ENCODE measurements at places on chromosomes 6 and 20.

DNA sequence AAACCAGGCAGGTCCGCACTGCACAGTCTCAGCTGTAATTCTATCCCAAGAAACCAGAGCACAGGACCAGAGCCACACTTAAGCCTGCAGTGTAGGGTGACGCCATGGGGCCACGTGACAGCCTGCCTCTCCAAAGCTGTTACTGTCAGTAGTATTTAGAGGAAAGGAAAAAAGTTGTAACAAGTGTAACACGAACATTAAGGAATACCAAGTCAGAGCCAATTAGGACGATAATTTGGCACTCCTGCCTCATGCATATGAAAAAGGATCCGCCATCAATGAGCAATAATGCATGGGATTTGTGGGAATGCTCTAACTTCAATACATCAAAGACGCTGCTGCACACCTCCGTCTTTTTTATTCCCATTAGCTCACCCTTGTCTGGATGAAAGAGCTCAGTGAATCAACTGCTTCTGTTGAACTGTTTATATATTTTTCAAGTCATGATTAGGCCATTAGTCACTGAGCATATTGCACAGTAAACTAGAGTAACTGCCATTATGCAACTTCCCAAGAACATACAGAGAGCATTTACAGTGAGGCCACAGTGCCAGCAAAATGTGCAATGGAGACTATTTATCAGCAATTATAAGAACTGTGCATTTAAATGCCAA is 79.9 kb downstream of the ATXN1 start:
- peak; percentile 13 for DNase-seq

- no peak for DNase-seq
Observed at GRCh38 chr20:45119556-45120266, 4.6 kb downstream of the WFDC12 start.

DNA sequence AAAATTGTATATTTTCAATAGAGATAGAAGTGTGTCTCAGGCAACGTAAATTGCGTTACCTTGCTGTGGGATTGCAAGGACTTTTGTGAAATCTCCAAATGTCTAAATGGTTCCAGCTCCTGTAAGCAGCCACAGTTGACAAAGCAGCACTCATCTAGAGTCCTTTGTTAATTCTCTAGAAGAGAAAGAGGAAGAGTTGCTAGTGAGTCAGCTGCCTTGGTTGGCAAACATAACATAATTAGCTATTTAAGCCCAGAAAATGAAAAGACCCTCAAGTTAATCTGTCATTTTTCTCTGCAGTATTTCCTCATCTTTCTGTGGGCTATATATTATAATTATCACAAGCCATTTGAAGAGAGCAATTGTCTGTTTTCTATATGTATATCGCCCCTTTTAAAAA is 66.4 kb upstream of the FABP7 start:
- DNase-seq: no peak

- DNase-seq: no peak
Observed at GRCh38 chr6:924661-925060, 231.7 kb upstream of the EXOC2 start.

DNA sequence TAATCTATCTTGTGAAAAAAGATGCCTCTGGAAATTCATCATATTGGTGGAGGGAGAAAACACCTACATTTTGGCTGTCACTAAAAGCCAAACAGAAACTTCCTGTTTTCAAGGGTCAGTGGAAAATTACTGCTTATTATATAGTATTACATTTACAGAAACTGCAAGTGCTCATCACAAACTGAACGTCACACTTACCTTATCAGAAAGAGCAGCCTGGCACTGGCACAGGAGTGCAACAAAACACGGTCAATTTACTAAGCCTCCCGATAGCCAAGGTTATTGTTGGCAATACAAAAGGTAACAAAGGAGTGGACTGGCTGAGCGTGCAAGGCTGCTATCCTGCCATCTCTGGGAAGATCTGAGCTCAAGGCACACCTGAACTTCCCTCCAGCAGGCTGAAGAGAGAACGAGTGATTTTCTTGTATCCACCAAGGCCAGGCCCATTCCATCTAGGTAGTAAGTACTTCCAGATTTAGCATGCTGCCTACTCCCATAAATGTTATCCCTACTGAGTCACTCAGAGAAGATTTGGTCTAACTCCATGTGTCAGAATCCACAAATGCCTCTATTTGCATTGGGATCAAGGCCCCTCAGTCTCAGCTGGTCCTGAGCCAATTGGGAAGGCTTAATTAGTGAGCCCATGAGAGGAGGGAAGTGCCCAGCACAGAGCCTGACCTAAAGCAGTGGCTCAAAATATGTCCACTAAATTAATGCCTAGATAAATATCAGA is 399.8 kb downstream of the BTBD9 start:
- no peak for DNase-seq

GRCh38 chr6:148535976-148536375 is 193.3 kb downstream of the SASH1 start:
- DNase-seq: no peak

- DNase-seq: no peak
Observed at GRCh38 chr6:32862725-32863124, 8.7 kb downstream of the PSMB9 start.

DNA sequence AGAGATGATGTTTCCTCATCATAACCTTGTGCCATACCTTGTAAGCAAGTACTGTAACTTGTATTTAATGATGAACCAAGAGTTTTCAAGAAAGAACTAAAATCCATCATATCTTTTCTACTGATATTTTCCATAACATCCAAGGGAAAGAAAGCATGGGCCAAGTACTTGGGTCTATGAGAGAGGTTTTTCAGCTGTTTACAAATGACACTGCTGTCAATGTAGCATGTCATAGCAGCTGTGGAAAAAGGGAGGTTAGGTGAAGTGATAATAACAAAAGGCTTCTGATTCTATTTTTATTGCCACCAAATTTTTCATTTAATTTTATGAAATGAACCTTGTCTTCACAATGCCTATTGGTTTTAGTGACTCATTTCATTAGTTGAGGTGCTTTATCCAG is 482.3 kb downstream of the LMBRD1 start:
- no peak for DNase-seq

- DNase-seq: no peak
Observed at GRCh38 chr6:72149715-72150114, 263.4 kb downstream of the RIMS1 start.

DNA sequence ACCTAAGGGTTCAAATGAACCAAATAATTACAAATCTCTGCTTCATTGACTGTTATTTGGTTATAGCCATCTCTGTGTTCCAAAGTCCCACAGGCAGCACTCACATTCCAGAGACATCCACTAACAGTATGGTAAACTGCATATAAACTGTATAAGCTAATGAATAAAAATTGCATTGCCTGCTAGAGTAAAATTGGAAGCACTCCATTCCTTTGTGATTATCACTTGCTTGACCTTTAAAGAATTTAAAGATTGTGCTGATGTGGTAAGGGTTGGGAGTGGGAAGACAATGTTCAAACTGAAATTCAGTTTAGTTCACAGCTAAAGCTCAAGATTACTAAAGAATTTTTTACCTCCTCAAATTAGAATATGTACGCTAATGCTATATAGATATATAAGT is 31.0 kb upstream of the OSTM1 start:
- no peak for DNase-seq

DNA sequence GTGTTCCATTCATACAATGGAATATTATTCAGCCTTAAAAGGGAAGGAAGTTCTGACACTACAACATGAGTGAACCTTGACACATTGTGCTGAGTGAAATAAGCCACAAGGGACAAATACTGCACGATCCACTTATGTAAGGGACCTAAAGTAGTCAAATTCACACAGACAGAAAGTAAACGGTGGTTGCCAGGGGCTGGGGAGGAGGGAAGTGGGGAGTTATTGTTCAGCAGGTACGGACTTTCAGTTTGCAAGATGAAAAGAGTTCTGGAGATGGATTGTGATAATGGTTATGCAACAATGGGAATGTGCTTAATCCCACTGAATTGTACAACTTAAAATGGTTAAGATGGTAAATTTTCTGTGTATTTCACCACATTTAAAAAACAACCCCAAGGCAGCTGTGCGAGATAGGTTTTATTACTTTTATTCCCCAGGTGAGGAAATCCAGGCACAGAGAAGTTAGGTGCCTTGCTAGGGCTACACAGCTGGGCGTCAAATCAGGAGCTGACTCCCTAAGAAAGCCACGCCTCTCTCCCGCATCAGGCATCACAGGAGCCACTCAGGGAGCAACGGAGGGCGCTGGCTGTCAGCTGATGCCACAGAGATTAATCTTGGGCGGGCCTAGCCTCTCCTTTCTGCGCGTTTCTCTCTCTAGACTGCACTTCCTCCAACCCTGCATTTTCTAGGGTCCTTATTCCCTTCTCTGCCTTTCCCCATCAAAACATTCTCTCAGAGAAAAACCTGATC is 9.3 kb upstream of the TRAF3IP2 start:
- DNase-seq: peak; percentile 59

DNA sequence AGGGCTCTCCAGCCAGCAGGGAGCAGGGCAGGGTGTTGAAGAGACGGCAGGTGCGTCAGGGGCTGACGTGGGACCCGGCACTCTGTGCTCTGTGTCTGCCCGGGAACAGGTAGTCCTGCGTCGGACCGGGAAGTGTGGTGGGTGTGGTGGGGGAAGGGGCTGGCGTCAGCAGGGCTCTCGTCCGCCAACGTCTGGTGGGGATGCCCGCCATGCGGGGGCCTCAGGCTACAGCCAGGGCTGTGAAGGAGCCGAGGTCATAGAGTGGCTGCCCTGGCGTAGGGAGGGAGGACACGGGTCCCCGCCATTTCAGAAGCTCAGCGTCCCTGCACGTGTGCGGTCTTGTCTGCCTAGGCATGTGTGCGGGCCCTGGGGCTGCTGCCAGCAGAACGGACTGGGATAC is 25.3 kb downstream of the DNAJC5 start:
- no peak for DNase-seq

DNA sequence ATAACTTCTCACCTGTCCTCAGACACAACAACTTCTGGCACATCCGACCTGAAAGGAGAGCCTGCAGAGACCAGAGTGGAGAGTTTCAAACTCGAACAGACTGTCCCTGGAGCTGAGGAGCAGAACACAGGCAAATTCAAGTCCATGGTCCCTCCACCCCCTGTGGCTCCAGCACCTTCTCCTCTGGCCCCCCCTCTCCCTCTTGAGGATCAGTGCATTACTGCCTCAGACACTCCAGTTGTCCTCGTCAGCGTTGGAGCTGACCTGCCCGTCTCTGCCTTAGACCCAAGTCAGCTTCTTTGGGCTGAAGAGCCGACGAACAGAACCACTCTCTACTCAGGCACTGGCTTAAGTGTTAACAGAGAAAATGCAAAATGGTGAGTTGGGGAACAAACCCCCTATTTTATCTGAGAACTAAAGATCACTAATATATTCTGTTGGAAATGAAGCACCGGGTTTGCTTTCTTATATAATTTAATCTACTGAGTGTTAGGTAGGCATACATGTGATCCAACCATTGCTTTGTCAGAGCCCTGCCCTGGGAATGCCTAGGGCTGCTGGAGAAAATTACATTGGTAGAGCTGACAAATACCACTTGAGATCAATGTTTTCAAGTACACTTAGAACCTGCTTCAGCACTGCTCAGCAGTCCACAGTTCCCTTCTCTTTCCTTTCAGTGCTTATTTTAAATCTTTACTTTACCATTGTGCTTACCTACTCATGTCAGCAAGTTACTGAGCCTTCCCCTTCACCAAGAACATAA is 77.5 kb upstream of the LTV1 start:
- DNase-seq: peak; percentile 49

DNA sequence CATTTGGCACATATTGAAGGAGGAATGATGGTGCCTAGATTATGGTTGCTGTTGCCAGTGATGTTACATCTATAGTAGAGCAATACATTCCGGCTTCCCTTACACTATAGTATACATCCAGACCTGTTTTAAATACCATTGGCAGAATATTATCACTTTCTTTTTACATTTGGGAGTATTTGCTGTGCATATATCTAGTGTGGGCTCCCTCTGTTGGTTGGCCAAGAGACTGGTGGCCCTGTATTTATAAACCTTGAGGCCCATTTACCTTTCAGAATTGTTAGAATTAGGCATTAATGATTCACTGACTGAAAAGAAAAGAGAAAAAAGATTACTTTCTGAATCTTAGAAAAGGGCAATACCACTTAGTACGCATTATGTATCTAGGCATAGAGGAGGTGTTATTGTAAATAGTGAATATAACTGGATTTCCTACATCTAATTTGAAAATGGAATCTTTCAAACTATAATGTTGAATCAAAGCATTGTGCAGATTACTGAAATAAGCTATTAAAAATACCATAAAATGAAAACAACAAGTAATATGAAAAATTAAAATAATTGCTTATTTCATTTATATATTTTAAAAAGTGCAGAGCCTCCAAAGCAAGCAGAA is 628.8 kb upstream of the MAN1A1 start:
- no peak for DNase-seq

DNA sequence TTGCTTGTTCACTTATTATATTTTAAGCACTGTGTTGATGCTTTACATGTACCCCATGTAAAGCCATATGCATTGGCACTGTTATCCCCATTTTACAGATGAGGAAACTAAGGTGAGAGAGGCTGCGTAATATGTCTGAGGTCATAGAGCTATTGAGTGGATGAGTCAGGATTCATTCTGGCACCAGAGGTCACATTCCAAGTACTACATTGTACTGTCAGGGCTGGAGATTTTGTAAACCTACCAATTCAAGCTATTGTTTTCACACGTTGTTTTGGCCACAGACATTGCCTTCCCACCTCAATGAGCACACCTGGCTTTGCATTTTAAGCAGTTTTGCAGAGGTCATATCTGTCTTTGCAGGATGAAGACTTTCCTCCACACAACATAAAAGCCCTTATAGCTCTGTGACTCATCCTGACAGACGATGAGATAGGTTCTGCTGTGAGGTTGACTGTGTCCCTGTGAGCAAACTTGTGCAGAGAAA is 33.2 kb downstream of the ANKS1A start:
- no peak for DNase-seq

DNA sequence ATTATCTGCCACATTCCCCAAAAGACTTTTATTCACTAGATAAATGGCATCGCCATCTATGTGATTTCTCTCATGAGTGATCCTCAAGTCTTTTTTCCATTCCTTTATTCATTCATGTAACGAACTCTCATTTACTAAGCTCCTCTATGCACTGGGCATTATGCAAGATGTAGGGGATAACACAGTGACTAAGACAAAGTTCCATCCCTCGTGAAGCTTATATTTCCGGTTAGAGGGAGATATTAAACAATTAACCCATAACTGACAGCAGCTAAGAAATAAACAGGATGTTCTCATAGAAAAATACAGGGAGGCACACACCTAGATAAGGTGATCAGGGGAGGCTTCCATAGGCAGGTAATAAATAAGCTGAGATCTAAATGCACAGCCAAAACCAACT is 17.2 kb upstream of the PREX1 start:
- no peak for DNase-seq

GRCh38 chr6:32087574-32088486 is 21.3 kb downstream of the TNXB start:
- no peak for DNase-seq

GRCh38 chr6:26243752-26244151 is 121.2 kb upstream of the BTN3A2 start:
- DNase-seq: no peak

DNA sequence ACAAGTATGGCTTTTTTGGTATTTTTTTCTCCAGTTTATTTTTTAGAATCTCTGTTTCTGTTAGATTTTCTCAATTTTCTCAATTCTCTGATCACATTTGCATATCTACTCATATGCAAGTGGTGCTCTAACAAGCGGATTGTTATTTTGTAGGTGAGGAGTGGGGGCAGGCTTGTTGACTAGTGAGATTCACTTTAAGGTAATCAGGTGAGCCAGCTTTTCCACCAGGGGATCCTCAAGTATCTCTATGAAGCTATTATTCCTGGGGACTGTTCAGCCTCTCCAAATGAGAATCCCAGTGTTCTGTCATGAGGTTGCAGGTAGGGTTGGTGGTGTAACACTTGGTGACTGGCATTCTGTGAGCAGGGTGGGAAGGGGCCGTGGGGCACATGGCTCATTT is 274.3 kb upstream of the FERMT1 start:
- no peak for DNase-seq

Measured in NCI-H187 (cell line).